ENCODE measurements at places on chromosomes 4 and X.

DNA sequence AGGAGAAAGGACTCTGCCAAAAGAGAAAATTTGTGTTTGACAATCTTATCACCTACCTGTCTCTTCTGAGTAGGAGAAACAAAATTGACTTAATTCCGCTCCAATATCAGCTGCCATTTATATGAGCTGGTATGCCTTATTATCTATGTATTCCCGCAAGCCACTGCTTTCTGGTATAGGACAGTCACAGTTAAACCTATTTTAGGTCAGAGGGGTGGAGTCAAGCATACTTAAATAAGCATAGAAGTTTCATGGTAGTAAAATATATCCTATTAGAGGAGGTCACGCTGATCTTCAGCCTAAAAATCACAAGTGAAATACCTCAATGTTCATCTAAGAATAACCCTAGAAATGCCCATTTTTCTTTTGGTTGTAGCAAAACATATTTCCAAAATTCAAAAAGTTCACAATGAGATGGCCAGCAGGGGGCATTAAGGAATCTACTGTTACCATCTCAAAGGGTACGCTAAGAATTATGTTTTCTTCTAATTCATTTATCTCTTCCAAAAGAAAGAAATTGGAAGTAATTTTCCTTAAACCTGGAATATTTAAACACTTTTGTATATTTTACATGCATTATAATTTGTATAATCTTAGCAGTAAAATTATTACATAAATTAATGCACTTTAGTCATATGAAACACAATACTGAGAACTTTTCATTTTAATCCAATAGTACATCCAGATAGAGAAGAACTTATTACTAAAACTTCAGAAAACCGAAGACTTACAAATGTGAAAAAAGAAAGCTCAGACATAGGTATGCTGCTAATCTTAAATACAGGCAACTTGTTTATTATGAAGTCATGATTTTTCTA is 10.5 kb downstream of the PPAT start:
- DNase-seq, result no peak

- no peak for DNase-seq
Measured at GRCh38 chr4:174460684-174461083, 61.6 kb downstream of the HPGD start.

GRCh38 chr4:56288663-56289062 is 98.6 kb downstream of the AASDH start:
- DNase-seq, result no peak

GRCh38 chrX:72258174-72258573 is 18.9 kb downstream of the RPS4X start:
- DNase-seq, result no peak

- no peak for DNase-seq
Measured at GRCh38 chrX:13733506-13733905, 914 bp downstream of the TRAPPC2 start.

DNA sequence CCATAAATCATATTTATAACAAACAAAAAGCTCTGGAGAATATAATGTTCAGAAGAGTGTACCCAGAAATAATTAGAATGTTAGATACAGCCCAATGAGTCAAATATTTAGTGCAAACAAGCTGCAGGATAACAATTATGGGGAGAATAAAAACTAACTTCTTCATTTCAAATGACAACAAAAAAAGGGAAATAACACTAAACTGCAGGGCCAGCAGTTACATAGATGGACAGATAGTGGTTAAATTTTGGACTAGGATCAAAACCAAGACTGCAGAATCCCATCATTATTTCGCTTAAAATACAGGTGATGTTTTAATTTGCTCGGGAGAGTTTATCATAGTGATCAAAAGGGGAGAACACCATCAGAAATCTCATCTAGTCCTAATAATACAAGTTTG is 617 bp upstream of the GPR34 start:
- DNase-seq, result no peak

GRCh38 chrX:50003927-50004326 is 81.5 kb downstream of the CLCN5 start:
- no peak for DNase-seq

- no peak for DNase-seq
Measured at GRCh38 chr4:123649645-123650391, 253.2 kb downstream of the SPRY1 start.

DNA sequence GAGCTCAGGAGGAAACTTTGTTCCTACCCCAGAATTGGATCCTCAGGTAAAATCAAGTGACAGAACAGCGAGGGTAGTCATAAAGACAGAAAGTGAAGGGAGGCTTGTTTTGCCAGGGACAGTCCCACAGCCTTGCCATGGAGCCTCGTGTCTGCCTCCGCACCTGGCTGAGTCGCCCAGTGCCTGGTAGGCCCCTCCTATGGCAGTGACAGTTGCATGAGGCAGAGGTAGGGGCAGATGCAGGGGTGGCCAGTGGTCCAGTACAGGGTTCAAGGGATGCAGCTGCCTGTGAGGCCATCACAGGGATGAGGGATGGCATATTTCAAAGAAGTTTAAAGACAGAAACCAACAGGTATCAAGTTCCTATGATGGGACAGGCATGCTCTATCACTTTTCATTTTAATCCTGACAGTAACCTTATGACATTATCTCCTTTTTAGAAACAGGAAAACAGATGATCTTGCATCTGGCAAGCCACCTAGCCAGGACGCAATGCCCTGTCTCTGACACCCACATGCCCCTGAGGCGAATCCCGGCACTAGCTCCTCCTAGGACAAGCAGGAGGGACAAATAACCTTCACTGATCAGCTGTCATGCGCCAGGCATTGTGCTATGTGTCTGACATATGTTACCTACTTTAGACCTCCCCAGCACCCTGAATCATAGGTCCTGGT is 127.4 kb upstream of the ENPP6 start:
- no peak for DNase-seq

DNA sequence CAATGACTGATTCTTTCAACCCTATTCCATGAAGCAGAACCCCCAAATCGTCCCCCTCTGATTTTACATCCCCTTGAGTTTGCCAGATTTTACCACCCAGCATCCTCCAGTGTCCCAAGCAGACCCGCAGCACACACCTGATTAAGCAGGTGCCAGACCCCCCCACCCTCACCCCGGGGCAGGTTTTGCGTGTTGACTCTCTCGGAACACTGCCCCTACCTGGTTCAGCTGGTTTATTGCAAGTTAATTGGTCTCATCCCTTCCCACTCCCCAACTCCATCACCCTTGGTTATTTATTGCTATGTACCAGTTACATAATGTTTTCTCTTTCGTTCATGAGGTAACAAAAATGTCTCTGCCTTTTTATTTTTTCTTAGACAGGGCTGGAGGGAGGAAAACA is 258.4 kb downstream of the BCOR start:
- no peak for DNase-seq

DNA sequence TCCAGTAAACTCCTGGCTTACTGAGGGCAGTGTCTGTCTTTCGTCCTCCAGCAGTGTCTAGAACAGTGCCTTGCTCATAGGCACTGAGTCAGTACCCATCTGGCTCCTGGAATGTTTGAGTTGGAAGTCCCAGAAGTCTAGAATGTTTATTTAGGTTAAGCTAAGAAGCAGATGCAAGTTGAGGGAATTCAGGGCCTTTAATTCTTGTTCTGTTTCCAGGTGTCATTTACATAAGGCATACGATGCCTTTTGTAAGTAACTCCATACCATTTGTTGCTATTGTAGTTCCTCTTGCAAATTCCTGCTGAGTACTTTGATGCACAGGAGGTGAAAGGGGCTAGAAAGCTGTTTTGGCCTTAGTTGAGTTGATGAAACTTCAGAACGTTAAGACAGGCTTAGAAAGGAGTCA is 22.2 kb downstream of the ARHGAP10 start:
- no peak for DNase-seq

DNA sequence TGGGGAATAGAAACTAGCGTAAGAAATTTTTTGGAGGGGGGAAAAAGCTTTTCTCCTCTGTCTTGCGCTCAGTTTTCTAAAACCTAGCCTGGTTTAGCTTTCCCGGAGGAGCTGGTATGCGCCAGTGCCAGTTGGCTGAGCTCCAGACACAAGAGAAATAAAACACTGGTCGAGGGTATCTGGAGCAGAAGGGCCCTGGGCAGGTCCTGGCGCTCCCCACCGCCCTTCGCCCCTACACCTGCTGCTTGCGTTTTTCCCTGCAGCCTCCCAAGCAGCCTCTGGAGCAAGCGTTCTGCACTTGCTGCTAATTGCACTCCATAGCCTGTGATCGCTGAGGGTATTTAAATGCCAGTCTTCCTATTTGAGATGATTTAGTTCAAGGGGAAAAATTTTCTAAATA is 816 bp downstream of the EREG start:
- DNase-seq, result no peak

- no peak for DNase-seq
Measured at GRCh38 chr4:150579551-150580234, 2.3 kb upstream of the MAB21L2 start.

- DNase-seq, result no peak
Measured at GRCh38 chrX:153423652-153424051, 12.4 kb downstream of the ZFP92 start.

DNA sequence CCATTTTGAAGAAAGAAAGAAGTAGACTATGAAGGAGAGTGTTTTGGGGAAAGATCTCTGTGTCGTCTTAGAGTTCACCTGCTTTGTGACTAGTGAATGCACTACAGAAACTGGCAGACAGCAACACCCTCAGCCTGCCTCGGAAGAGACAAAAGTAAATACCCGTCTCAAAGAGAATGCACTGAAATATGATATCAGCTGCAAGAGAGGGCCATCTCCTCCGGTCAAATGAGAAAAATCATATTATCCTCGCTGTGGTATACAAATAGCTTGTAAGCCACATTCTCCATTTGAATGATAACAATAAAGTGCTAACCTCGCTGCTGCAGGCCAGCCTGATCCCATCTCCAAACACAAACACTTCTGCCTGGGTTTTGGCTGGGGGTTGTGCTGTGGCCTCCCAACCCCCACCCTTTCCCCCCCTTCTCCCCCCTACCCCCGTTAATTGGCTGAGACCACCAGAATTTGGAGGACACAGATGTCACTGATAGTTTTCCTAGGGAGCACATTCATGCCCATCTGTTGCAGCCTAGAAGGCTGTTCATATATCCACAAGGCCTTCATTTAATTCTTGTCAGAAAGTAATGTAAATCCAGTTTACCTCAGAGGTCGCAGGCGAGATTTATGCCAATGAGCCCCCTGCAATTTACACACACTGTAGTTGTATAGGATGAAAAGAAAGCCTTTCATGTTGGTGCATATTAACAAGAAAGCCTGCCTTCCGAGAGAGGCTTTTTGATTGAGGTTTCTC is 46.3 kb downstream of the ALPK1 start:
- no peak for DNase-seq

GRCh38 chrX:9205599-9206223 is 171.8 kb upstream of the FAM9B start:
- no peak for DNase-seq

DNA sequence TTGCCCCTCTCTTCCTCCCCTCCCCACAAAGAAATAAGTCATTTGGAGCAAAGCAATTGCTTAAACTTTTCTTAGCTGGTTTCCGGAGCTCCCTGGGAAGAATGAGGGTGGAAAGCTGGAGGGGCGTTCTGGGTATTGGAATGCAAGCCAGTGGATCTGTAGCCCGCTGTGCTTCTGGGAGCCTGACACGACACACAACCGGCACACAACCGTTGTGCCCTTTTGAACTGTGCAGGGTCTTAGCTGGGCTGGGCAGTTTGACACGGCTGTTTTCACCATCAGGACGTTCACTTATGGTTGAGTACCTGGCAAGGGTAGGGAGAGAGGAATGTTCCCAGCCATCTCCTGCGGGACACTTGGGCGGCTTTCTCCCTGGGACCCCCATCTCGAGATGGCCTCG is 38.3 kb downstream of the SHROOM2 start:
- no peak for DNase-seq

DNA sequence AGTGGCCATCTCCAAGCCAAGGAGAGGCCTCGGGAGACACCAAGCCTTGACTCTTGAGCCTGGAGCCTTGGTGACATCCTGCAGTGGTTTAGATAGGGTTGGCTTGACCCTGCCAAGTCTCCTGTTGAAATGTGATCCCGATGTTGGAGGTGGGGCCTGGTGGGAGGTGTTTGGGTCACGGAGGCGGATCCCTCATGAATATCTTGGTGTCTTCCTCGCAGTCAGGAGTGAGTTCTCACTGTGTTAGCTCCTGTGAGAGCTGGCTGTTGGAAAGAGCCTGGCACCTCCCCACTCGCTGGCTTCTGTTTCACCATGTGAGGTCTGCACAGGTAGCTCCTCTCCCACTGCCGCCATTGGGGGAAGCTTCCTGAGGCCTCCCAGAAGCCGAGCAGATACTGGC is 38.8 kb downstream of the ADRA2C start:
- no peak for DNase-seq

DNA sequence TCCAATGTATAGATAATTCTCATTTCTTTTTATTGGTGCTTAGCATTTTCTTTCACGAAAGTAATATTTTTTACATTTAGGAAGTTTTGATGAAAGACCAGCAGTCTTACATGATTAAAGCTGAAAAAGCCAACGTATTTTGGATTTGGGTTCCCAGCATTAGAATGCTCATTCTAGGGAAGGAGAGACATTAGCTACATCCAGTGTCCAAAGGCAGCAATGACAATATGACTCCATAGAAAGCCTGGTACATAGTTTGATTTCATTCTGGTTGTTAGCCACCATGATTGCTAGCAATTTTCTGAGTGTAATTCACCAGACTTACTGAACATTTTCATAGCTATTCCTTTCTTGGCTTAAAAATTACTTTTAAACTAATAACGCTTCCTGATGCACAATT is 1397.5 kb downstream of the PCDH7 start:
- no peak for DNase-seq

- DNase-seq, result no peak
Measured at GRCh38 chr4:56870946-56871345, 36.8 kb upstream of the REST start.

GRCh38 chr4:15373363-15373762 is 54.5 kb upstream of the C1QTNF7 start:
- no peak for DNase-seq

DNA sequence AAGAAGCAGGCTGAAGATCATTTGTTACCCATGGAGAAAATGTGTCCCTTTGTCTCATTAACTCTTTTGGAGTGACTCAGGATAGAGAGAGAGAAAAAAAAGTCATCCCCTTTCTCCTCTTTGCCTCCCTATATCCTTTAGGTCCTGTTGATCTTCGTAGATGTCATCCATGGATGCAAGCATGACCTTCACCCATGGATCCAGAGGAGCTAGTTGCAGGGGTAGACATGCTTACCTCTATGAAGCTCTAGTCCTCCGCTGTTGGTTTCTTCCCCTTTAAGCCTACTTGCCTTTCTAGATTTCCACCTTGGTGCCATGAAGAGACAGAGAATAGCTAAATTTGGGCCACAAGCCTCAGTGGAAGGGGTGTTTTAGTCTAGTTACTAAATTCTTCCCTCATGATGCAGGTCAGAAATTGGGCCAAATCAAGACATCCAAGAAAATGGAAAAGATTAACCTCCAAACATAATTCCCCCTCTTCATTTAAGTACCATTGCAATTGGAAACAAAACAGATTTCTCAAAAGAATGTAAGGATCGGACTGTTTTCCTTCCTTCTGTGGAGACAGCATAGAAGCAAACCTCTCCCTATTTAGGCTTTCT is 178.4 kb downstream of the TECRL start:
- no peak for DNase-seq

- DNase-seq, result no peak
Measured at GRCh38 chr4:52105276-52105675, 54.2 kb downstream of the SPATA18 start.

- no peak for DNase-seq
Measured at GRCh38 chr4:139887962-139888735, 222.5 kb downstream of the MGST2 start.
